OCI-LY7 (cell line): ENCODE measurements at places on chromosomes 1 and 21.
A peak's percentile ranks its signal among the peaks of the same experiment; 100 is the strongest.

GRCh38 chr1:202505356-202505755 is 156.9 kb downstream of the PPP1R12B start:
- DNase-seq = no peak

DNA sequence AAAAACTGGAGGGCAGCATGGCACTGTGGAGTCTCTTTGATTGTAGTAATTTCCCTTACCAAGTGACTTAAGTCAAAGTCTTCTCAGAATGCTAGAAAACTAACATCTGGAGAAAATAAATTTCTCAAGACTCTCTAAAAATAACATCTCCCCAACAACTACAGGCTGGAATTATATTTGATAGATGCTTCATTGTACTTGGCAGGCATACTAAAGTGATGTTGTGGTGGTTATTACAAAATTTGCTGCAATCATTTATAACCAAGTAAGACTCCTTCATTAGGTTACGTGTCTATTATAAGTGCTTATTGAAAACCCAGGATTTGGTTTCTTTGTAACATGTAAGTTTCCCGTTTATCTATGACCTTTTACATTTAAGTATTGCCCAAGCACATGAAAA is 132.9 kb upstream of the NRIP1 start:
- no peak for DNase-seq

DNA sequence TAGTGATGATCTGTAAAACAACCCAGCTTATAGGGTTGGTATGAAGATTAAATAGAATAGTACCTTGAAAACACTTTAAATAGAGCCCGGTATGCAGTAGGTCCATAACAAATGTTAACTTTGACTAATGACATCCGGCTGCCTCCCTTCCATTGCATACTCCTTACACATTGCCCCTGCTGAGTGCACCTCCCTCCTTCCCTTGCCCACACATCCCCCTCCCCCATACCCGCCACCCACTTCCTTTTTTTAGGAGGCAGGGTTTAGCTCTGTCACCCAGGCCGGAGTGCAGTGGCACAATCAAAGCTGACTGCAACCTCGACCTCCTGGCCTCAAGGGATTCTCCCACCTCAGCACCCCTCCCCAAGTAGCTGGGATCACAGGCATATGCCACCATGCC is 24.4 kb upstream of the ZC3H12A start:
- DNase-seq = peak; percentile 68

DNA sequence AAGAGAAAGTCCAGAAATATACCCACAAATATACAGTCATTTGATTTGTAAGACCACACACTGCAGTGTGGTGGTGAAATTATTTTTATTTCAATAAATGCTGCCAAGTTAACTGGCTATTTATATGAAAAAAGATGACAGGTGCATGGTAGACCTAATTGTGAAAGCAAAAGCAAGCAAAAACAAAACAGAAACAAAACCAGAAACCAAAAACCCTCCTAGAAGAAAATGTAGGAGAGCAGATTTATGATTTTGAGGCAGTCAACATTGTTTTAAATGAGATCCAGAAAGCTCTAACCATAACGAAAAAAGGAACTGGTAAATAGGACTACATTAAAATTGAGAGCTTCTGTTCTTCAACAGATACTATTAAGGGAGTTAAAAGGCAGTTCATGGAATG is 303.6 kb downstream of the PRDM2 start:
- no peak for DNase-seq

- DNase-seq = peak; percentile 53
These were observed 2.1 kb downstream of the ARMH1 start for GRCh38 chr1:44676484-44677200.

- no peak for DNase-seq
These were observed 233.8 kb upstream of the USP25 start for GRCh38 chr21:15495965-15496364.

DNA sequence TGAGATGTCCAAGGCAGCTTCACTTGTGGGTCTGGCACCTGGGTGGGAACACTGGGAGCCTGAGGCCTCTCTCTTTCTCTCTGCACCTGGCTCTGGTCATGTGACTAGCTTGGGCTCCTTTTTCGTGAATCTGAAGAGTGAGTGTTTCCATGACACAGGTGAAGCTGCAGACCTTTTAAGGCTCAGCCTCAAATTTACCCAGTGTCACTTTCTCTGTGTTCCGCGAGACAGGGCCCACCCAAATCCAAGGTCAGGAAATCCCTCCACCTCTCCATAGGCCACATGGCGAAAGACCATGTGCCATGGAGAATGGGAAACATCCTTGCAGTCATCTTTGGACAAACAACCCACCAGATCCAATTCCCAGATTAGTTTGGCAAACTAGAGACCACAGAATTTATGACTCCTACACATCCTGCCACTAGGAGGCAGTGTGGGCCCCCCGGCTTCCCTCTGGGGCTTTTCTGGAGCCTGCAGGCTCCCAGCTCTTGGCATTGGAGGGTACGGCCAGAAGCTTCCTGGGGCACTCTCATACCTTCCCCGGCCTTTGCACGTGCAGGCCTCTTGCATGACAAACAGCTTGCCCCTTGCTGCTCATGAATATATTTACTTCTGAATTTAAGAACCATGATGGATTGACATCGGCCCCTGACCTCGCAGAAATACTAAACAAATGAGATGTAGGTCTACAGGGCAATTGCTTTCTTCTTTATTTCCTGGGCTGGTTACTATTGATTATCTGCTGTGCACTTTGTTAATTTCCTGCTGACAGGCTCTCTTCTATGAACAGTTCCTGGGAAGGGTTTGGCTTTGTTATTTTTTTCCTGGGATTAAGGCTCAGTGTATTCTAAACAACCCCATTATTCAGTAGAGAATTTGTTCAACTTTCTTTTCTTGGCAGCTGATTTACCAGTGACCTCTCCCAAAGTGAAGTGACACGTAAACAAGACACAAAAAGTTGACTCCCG is 180.7 kb downstream of the KAZN start:
- DNase-seq = peak; percentile 64

GRCh38 chr1:217274927-217275654 is 355.8 kb downstream of the GPATCH2 start:
- no peak for DNase-seq

GRCh38 chr1:202694314-202694713 is 15.9 kb downstream of the SYT2 start:
- no peak for DNase-seq

DNA sequence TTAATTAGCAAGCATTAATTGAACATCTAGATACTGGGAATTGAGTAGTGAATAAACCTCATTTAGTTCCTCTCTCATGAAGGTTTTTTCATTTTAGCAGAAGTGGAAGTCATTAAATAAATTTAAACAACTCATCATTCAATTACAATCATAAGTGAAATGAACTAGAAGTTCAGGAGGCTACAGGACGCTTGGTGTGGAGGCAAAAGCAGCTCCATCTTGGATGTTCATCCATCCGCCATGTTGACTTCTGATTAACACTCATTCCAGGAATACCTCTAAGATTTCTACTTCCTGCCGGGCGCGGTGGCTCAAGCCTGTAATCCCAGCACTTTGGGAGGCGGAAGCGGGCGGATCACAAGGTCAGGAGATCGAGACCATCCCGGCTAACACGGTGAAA is 11.5 kb upstream of the NTPCR start:
- no peak for DNase-seq

GRCh38 chr1:22121421-22121911 is 21.4 kb downstream of the WNT4 start:
- no peak for DNase-seq

GRCh38 chr1:91818713-91818975 is 67.3 kb downstream of the TGFBR3 start:
- DNase-seq = no peak

- no peak for DNase-seq
These were observed 21.3 kb upstream of the RUNX3 start for GRCh38 chr1:24951337-24951736.

DNA sequence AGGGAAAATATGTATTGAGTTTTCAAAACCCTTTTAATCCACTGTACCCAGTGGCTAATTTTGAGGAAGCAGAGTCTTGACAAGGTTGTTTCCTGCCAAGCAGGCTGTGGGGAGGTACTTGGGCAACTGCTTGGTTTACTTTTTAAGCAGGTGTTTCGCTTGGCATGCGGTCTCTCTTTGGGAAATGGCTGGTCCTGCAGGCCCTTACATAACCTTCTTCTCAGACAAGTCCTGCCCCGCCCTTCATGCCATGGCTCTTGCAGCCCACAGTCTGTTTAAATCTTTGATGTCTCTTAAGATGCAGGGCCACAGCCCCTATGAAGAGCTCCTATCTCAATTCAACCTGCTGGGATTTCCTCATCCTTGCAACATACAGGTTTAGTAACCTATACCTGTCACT is 36.0 kb upstream of the ABCD3 start:
- no peak for DNase-seq

DNA sequence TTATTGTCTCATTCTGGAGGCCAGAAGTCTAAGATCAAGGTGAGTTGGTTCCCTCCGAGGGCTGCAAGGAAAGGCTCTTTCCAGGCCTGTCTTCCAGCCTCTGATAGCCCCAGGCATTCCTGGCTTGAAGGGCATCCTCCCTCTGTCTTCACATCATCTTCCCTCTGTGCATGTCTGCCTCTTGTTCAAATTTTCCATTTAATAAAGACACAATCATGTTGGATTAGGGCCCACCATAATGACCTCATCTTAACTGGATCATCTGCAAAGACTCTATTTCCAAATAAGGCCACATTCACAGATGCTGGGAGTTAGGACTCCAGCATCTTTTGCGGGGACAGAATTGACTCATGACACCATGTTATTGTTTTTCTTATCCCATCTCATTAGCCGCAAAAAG is 24.5 kb downstream of the HUNK start:
- no peak for DNase-seq

GRCh38 chr1:53766831-53767405 is 28.0 kb upstream of the GLIS1 start:
- DNase-seq = no peak

- no peak for DNase-seq
These were observed 88.7 kb downstream of the CD247 start for GRCh38 chr1:167429612-167430011.

DNA sequence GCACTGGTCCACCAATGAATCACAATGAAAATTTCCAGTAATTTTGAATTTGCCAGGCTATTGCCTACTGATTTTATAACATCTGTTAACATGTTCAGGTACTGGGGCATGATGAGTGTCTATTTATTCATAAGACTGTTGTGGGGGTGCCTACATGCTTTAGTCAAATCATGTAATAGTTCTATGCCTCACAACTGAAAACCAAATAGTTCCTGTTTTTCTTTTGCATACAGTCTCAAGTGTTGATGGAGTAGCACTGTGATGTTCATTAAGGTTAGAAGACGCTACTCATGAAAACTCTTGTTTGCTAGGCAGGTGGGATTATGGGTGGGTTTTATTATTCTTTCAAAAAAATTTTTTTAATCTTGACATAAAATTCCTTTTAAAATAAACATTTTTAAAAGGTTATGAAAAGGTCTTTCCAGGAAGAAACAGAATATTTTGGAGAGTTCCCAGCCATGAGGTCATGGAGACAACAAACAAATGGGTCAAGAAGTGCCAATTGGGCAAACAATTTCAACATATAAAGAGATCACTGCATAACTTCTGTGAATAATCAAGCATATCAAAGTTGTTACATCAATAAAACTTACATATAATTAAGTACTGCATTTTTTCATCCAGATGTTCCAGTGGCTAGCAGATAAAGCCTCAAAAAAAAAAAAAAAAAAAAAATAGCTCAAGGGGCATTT is 40.2 kb upstream of the NHLH2 start:
- no peak for DNase-seq

DNA sequence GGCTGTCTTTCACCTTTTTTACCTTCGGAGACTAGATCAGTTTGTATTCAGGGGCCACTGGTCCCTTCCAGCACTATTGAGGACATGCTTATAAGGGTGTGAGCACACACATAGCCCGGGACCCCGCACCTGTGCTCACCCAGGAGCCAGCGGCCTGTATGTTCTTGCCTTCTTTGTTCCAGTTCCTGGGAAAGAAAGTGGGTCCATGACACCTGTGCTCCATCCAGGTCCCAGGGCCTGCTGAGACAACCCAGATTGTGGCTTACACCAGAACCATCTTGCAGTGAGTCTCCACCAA is 207.8 kb downstream of the TOMM20 start:
- DNase-seq = no peak

GRCh38 chr1:86774305-86775295 is 70.2 kb downstream of the SH3GLB1 start:
- DNase-seq = peak; percentile 93
